HTR-8/SVneo (cell line): ENCODE measurements at places on chromosomes 11 and 22.

DNA sequence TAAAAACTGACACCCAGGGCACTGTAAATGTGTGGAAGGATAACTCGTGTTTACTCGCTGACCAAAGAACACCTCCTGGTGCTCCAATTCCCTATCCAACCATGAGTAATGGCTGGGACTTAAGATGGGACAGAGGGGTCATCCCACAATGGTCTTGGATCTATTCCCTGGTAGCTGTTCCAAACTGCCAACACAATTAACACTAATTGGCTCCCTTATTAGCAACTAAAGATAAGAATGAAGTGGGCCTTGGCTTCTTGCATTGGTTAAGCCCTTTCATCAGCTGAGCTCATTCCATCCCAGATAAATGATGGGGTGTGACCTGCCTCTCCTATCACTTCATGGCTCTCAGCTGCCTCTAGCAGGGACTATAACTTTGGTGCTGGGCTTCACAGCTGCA is 1.5 kb upstream of the SIK3 start:
- DNase-seq, result no peak

- DNase-seq, result no peak
Observed at GRCh38 chr11:100498780-100499179, 188.3 kb upstream of the ARHGAP42 start.

DNA sequence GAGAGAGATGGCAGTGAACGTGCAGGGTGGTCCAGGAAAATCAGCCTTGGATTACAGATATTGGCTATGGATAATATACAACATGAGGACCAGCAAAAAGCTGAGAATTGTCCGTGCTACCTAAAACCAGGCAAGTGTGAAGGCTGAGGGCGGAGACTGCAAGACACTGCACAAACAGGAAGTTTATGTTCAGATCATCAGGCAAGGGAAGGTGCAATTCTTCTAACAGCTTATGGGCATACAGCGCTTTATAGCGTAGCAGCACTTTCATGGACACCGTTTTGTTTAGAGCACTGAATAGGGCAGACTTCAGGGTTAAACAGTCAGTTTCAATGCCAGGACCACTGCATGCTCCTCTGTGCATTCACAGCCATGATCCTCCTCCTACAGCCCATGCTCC is 93.1 kb upstream of the TMEM45B start:
- DNase-seq, result no peak

DNA sequence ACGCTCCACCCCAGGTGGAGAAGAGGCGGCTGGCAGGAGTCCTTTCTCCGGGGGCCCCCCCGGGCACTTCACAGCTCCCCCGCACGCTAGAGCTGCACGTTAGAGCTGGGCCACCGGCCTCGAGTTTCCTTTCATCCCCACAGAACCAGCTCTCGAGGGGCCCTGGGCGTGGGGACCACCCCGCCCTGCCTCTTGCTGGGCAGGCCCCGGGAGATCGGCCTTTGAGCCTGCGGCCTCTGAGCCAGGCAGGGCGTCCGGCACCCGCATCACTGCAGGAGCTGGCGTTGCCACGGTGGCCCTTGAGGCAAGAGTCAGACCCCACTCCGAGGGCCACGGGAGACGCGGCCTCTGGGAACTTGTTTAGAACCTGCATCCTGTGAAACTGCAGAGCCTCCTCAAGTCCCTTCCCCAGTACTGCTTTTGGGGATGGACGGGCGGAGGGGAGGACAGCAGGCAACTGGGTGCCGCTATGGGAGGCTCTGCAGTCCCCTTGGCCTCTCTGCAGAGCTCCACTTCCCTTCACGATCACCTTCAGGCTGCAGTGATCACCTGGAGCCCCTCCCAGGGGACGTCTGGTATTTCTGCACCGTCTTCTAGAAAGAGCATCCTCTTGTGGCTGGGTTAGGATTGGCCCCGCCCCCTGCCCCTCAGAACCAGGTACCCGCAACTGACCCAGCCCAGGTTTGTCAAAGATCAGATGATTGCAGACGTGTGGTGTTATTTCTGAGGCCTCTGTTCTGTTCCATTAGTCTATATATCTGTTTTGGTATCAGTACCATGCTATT is 13.9 kb upstream of the GAL start:
- DNase-seq, result no peak

GRCh38 chr11:121337078-121337477 is 44.5 kb downstream of the SC5D start:
- no peak for DNase-seq
